NCI-H510A (cell line): ENCODE measurements at places on chromosomes 6 and 20.

DNA sequence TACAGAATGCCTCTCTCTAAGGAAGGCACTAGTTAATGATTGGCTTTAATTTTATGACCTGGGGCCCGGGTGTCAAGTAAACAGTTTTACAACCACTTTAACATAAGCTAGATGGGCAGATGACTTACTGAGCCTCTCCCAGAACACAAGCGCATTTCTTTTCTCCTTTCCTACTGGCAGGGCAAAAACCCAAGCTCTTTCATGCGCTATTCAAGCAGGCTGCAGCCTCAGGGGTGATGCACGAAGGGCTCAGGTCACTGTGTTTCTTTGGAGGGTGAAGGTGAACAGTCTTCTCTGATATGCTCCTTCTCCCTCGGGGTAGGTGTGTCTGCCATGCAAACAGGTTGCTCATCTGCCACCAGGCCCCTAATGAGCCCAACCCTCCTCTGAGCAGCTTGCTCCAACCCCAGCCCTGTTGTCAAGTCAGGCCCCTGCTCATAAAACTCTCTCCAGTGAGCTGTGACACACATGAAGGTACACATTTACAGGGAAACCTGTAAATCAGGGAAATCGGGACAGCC lies 73.5 kb upstream of the CDH4 start:
- no peak for DNase-seq

- no peak for DNase-seq
Observed at GRCh38 chr20:60036746-60037499, 78.7 kb downstream of the CDH26 start.

DNA sequence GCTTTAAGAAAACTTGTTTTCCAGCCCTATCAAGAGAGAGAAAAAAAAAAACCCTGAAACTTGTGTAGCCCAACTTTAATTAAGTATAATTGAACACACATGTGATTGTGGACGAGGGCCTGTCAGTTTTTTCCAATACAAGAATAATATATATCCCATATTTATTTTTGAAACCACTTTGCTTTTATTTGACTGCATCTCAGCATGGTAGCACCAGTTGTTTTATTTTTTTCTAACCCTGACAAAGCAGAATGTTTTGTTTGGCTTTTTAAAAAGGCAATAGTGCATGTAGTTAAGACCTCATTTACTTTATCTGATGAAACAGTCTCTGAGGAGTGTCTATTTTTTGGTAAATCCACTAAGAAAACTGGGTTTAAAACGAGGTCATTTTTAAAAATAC lies 257.7 kb downstream of the CDKAL1 start:
- no peak for DNase-seq

DNA sequence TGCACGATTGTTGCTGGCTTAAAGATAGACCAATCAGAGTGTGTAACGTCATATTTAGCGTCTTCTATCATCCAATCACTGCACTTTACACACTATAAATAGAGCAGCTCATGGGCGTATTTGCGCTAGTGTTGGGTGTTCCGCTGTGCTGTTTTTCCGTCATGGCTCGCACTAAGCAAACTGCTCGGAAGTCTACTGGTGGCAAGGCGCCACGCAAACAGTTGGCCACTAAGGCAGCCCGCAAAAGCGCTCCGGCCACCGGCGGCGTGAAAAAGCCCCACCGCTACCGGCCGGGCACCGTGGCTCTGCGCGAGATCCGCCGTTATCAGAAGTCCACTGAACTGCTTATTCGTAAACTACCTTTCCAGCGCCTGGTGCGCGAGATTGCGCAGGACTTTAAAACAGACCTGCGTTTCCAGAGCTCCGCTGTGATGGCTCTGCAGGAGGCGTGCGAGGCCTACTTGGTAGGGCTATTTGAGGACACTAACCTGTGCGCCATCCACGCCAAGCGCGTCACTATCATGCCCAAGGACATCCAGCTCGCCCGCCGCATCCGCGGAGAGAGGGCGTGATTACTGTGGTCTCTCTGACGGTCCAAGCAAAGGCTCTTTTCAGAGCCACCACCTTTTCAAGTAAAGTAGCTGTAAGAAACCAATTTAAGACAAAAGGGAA lies 57.9 kb downstream of the TRIM38 start:
- DNase-seq = peak; percentile 76

- no peak for DNase-seq
Observed at GRCh38 chr6:31157513-31158139, at the start of gene CCHCR1. CCHCR1 (minus strand) TSS chr6:31157802; CDS start chr6:31157600, 202 bp downstream.

DNA sequence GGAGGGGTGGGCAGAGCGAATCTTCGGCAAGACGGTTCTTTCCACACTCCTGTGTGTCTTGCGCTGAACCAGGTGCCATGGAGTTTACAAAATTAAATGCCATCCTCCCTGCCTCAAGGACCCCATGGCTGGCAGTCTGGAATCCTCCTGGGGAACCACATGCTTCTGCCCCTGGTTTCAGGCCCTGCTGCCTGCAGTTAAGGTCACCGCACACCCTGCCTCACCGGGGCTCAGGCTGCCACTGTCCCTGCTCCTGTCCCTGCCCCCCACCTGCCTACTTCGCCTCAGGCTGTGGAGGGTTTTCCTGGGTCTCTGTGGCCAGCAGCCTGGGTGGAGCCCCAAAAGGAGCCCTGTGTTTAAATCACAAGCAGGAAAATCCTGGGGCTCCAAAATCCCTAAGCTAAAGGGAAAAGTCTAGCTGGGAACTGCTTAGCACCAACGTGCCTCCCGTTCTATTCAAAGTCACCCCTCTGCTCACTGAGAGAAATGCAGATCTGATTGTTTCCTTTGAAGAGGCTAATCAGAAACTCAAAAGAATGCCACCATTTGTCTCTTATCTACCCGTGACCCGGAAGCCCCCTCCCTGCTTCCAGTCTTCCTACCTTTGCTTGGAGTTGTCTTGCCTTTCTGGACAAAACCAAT lies 10.6 kb upstream of the TTLL2 start:
- no peak for DNase-seq

- no peak for DNase-seq
Observed at GRCh38 chr6:71364889-71365542, 76.4 kb downstream of the OGFRL1 start.

GRCh38 chr6:141415896-141416295 lies 716.8 kb upstream of the GJE1 start:
- DNase-seq = no peak

GRCh38 chr6:53894091-53894490 lies 99.3 kb downstream of the LRRC1 start:
- DNase-seq = peak; percentile 98

- DNase-seq = no peak
Observed at GRCh38 chr6:136362421-136363356, 73.0 kb upstream of the BCLAF1 start.

- no peak for DNase-seq
Observed at GRCh38 chr6:154578004-154578559, 67.6 kb upstream of the CNKSR3 start.

DNA sequence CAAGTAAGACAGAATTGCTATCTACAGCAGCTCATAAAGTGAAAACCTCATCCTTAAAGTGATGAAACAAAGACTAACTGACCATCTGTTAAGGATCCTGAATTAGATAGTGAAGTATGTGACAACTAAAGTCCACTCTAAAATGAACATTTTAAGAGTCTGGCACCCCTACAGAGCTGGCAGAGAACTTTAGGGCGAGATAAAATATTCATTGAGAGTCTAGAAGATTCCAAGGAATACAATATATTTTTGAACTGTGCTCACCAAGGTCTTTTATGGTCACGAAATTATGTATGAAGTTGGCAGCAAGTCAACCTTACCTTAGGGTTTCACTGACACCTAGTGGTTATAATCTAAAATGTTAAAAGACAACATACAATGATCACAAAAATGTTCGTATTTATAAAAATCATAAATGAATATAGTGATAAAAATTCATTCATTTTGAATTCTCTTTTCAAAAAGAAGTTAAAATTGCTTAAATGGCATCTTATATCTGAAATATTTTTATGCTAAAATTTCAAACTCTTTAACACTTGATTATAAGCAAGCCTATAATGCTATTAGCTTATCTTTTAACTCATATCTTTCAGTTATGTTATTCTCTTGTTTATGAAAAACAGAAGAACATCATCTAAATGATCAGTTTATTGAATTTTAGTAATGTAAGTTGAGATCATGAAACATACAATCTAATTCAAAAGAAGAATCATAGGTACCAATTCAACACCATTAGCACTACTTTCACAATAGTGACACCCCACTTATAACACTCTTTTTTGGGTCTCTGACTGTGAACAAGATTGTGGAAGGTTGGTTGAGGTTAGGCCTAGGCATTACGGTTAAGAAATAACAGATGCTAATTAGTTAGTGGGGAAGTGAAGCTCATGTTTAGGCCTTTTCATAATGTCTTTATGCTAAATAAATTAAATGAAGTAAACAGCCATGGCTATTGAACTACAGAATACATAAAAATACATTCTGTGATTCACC lies 27.5 kb downstream of the RSPH3 start:
- no peak for DNase-seq

GRCh38 chr6:108778421-108779186 lies 69.6 kb upstream of the ARMC2 start:
- no peak for DNase-seq

- no peak for DNase-seq
Observed at GRCh38 chr6:71330501-71330900, 41.9 kb downstream of the OGFRL1 start.

DNA sequence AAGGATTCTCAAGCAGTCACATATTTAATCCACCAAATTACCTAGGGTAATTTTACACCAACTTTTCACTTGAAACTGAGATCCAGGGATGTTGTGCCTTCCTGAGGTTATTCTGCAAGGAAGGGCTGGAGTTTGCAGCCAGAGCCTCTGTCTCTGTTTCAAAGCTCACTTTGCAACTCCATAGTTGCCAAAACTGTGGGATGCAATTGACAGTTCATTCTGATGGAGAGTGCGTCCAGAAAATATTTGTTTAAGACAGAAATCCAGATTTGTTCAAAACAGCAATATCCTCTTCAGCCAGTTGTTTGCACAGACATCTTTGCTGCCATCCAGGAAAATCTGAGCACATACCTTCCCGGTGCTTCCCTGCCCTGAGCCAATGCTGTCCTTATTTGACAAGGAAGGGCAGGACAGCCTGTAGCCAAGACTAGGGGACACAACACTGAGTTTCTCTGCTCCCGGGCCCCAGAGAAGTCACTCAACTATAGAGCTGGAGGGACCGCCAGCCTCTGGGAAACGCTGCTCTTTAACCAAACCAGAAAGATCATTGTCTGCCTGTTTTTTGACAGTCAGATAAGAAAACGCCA lies 297.4 kb downstream of the HIVEP2 start:
- no peak for DNase-seq
